ENCODE measurements at places on chromosomes 3 and 15.

DNA sequence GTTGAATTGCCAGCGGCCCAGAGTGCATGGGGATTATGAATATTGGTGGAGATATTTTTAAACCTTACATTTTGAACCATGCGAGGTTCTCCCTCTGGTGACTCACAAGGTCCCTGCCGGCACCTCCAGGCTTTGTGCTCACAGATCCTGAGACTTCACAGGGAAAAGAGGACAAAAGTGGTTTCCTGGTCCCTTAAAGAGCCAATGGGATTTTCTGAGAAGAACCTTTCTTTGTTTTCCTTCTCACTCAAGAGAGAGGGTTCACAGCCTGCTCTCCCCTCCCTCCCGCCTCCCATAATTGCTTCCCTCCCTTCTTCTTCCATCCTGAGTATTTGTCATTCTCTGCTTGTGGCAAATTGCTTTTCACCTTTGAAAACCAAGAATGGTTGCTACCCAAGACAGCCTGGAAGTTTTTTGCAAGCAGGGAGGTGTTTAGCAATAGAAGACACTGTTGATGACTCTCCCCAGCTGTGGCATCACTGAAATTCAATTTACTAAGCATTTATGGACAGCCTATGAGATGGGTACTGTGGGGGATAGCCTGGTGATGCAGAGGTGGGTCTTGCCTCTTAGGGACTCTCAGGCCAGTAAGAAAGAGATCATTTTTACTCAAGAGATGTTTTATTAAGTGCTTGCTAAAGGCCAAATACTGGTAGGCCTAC is 76.6 kb downstream of the CPN2 start:
- DNase-seq, result no peak

DNA sequence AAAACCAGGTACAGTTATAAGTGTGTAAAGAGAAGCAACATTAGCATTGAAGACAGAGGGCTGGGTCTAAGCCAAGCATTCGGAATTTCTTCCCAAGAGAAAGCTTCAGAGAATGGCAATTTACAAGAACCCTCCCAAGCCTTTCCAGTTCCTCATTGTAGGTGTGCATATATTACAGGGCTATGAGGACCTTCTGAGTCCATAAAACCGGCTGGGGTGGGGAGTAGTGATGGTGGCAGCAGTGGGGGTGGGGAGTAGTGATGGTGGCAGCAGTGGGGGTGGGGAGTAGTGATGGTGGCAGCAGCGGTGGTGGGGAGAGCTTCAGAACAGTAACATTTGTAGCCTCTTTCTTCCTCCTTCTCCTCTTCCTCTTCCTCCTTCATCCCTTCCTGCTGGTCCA is 368.7 kb upstream of the UMPS start:
- no peak for DNase-seq

GRCh38 chr3:128823008-128823407 is 56.4 kb upstream of the ACAD9 start:
- no peak for DNase-seq

DNA sequence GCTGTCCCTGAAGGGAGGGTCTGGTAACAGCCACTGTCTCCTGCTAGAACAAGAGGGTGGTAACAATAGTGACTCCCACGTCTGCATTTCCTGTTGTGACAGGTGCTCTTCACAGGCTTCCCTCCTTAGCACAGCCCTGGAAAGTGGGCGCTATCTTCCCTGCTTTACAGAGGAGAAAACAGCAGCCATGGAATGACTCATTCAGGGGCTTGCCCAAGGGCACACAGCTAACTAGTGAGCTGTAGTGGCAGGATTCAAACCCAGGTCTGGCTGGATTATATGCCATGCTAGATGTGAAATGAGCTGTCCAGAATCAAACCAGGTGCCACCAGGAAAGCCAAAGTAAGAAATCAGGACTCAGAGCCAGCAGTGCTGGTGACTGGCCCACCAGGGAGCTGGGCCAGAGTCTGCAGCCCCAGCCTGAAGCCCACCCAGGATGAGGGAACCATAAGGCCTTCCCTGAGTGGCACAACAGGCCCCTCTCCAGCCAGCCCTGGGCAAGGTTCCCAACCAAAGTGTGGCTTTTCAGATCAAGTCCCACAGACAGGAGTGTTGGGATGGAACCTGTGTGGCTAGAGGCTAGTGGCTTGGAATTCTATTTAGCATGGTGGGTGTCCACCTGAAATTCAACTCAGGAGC is 102.4 kb downstream of the ETFA start:
- DNase-seq, result no peak

- DNase-seq, result no peak
Measured at GRCh38 chr3:124014366-124014942, 22.5 kb upstream of the ROPN1 start.

- DNase-seq, result no peak
Measured at GRCh38 chr3:53243165-53243564, 12.7 kb downstream of the TKT start.

DNA sequence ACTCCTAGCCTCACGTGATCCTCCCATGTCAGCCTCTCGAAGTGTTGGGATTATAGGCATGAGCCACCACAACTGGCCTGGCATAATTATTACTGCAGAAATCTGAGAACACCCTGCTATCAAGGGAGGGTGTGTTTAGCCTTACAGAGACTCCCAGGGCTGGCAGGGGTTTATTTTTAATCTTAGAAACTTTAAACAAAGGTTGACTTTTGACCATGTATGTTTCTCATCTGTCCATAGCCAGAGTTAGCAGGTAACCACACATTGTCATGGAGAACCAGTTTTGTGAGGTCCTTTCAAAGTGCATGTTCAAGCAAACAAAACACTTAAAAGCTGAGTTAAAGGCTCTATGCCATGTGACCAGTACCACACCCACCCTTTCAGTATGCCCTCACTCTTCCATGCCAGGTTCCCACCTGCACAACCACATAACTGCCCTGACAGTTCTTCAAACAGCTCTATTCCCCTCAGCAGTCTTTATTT is 11.1 kb downstream of the SIAH2 start:
- DNase-seq, result no peak

DNA sequence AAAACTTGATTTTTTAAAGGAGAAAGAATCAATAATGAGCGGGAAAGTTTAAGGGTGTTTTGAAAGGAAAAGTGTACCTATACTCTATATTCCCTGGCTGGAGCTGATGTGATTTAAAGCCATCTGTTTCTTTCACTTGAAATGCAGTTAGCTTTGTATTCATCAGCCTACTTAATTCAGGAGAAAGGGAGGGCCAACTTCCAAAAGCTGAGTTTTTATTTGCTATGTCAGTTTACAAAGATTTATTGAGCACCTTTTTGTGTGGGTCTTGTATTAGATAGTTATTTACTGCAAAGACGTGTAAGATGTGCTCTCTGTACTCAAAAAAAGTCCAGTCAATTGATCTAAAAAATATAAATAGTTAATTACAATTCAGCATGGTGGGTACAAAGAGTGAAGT is 176.2 kb upstream of the GOLIM4 start:
- DNase-seq, result no peak

DNA sequence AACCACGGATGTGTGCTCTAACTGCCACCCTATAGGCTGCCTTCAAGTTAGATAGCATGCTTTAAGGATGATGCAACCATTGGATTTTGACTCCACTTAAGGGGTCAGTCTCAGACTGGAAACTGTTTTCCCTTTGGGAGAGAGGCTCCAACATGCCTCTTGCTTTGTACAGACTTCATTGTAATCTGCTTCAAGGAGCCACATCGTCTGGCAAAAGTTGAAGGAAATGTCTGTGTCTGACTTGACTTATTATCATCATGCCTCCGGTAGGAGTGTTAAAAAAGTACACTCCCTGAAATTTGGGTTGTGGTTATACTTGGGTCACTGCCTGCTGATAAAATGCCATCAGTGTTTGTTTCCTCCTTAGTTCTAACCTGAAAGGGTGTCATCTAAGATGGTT is 245.4 kb upstream of the CDIN1 start:
- DNase-seq, result no peak

DNA sequence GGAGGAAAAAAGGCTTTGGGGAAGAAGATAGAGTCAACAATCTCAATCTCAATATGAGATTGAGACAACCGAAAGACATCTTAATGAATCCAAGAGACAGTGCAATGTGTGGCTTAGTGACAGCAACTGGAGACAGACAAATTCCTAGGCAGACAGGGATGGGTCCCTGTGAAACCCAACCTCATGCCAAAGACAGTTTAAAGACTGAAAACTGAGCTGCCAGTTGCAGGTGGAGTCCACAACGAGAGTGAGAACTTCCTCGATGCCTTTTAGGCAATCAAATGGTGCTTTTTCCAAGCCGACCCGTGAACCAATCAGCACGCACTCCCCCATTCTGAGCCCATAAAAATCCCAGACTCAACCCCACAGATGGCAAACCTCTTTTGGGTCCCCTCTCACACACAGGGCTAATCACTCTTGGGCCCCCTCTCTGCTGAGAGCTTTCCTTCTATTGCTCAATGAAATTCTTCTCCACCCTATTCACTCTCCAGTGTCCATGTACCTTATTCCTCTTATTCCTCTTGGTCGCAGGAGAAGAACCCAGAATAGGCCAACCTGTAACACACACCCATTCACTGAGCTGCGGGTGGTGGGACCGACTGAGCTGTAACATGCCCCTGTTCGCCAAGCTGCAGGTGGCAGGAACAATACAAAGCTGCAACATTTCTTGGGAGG is 34.8 kb downstream of the ZMAT3 start:
- no peak for DNase-seq

- DNase-seq, result no peak
Measured at GRCh38 chr3:154745929-154746328, 315.9 kb upstream of the GPR149 start.

- DNase-seq, result no peak
Measured at GRCh38 chr15:58594898-58595297, 154.6 kb downstream of the ADAM10 start.

- DNase-seq, result no peak
Measured at GRCh38 chr3:103349760-103350159, 914.9 kb downstream of the ZPLD1 start.

DNA sequence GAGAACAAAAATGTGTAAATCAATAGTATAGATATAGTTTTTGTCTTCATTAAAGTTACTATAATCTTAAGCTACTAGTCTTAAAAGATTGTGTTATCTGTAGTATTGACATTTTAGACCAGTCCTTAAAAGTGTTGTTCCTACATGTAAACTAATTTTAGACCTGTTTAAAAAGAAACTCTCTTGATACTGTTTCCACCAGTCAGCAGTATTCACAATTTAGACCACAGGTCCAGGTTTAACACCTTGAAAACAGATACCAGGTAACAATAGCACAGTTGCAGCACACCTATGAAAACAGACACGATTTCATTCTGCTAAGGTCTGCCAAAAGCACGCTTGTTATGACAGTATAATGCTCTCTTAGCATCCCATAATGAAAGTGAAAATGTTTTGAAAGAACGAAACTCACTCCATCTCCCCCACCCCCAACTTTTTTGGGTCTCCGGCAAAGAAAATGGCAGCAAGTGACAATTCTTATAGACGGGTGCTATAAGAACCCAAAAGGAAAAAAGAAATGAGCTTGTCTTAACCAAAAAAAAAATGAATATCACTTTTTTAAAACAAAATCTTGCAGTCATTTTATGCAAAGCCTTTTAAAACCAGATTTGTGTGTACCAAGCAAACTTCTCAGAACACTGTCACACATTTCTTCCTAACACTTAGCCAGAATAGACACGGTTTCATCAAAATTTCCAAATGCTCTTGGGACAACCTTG is 1.6 kb downstream of the EIF4E3 start:
- DNase-seq, result no peak

DNA sequence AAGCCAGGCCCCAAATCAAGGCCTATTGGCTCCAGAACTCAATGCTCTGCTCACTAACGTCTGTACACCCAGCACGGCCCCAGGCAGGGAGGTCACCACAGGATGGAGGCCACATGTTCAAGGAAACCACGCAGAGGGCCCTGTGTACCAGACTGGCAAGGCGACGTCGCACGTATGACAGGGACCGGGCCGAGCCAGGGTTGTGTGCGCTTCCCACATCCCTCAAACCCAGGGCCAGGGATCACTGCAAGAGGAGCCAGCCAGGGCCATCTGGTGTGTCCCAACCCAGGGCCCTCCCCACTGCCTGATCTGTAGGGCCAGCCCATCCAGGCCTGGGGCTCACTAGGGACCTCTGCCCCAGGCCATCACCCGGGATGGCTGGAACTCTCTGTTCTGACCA is 62.0 kb downstream of the ZNF445 start:
- no peak for DNase-seq

DNA sequence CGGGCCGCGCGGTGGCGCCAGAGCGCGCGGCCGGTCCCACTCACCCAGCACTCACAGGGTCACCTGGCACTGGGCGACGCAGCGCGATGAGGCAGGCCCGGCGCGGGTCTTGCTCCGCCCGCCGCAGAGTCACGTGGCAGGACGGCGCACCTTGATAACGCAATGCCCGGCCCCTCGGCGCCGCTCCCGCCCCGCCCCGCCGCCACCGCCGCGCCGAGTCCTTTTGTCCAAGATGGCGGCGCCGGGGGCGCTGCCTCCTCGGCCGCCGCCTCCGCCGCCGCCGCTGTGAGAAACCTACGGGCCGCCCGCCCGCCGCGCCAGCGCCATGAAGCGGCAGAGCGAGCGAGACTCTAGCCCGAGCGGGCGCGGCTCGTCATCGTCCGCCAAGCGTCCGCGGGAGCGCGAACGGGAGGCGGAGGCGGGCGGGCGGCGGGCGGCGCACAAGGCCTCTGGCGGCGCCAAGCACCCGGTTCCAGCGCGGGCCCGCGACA is at the start of gene RBM15B:
TSS of gene RBM15B (plus strand) at position 211 of the 491 bp plus-strand sequence. CDS start at position 326, 115 bp downstream.
- DNase-seq, result peak; percentile 95

DNA sequence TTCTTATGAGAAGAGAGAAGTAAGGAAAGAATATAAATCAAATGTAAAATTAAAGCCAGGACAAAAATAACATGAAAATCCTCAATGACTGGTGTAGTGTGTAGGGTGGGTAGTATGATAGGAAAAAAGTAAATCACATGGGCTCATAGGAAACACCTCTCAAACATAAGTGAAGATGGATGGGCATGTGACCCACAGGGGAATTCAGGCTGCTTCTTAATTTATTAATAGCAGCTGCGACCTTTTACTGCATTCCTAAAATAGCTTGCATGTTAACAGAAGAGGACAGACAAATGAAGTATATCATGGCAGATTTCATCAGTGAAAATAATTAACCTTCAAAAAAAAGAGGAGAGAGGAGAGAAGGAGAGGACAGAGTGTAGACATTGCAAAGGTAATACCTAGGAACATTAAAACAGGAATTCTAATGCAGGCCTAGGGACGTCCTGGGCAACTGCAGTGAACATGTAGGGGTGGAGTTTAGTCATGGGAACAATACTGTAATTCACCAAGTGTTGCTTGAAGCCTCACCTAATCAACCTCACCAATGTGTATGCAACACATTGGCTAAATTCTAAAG is 132.9 kb downstream of the KCNMB2 start:
- no peak for DNase-seq

- no peak for DNase-seq
Measured at GRCh38 chr3:68878322-68878721, 54.0 kb downstream of the TAFA4 start.

- no peak for DNase-seq
Measured at GRCh38 chr3:66200147-66200546, 20.7 kb upstream of the SLC25A26 start.

- no peak for DNase-seq
Measured at GRCh38 chr3:64552160-64552559, 135.6 kb downstream of the ADAMTS9 start.

DNA sequence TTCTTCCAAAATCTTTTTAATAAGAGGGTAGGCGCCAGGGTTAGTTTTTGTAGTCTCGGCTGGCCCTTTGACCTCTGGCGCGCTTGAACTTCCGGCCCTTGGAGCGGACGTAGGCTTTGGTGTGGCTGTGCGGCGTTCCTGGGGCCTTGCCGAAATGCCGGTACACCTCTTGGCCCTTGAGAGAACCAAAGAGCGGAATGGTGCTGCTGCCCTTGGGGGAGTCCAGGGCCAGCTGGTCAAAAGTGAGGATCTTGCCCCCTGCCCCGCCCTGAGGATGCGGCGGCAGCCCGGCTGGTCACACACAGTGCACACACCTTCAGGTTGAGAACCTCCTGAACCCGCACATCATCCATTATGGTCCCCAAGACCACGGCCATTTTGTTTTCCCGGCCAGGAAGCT is 20.0 kb upstream of the CHRNB4 start:
- DNase-seq, result no peak
